ENCODE measurements at places on chromosomes 7 and 10. TPM values are rescaled to one million over a fixed set of nuclear protein-coding genes. Genes with fewer than 3 reads are reported as not detected.

GRCh38 chr7:101869901-101870290 lies 52.5 kb downstream of the CUX1 start:
- H3K36me3 ChIP-seq: no peaks in the 10 kb centered on the region
- H3K4me3 ChIP-seq: no peak overlapping the region
- H3K27ac ChIP-seq: no peak overlapping the region
- no peaks in the 10 kb centered on the region for H3K27me3 ChIP-seq

DNA sequence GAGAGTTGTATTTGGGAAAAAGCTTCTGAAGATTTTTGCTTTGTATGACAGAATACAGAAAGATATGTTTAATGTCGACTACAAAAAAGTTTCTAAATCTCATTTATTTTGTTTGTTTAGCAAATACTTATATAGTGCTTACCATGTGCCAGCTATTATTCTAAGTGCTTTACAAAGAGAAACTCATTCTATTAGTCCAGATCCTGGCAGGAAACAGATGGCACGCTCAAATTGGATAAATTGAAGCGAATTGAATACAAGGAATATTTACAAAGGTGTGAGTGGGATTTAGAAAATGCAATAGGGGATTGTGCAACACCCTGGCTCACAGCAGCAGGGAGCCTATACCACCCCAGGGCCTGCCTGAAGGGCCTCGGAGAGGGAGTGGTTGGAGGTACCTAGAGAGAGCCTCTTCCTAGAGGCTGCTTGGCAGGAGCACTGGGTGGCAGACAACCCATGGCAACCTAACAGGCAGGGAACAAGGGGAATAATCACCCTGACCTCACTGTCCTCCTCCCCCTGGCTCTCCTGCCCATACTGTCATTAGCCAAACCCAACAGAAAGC lies 27.6 kb upstream of the FAM204A start:
- no peaks in the 10 kb centered on the region for H3K36me3 ChIP-seq
- H3K27me3 ChIP-seq: no peaks in the 10 kb centered on the region
- no peak overlapping the region for H3K4me3 ChIP-seq
- DNase-seq: no peak

DNA sequence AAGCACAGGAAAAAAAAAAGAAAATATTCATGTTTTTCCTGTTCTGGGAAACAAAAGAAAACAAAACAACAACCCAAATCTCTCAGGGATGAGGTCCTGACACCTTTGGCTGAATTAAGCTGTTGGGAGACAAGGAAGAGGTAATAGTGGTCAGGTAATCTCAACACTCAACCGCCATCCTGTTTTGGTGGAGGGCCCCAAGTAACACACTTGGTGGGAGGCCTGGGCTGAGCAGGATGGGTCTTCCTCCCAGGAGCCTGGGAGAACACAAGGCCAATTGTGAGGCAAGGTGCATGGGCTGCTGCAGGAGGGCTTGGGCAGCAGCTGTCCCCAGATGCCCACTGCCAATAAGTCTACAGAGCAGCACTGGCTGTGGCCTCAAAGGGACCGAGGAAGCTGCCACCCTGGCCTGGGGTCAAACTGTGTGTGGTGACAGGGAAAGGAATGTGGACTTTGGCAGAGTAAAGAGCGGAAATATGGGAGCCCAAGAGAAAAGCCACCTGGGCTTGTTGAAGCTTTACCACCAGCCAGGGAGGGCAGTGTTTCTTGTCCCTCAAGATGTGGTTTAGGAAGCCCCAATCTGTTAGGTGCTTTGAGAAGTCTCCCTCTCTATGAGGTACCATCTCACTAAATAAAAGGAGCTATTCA lies 93.5 kb upstream of the SLC25A13 start:
- H3K4me3 ChIP-seq: no peak overlapping the region
- no peak for DNase-seq
- no peaks in the 10 kb centered on the region for H3K27me3 ChIP-seq
- no peaks in the 10 kb centered on the region for H3K36me3 ChIP-seq

GRCh38 chr10:3427347-3427746 lies 254.8 kb upstream of the PITRM1 start:
- H3K36me3 ChIP-seq: no peaks in the 10 kb centered on the region
- no peak for DNase-seq
- no peaks in the 10 kb centered on the region for H3K27me3 ChIP-seq
- H3K27ac ChIP-seq: peak overlapping the region; percentile 63
- no peak overlapping the region for H3K4me3 ChIP-seq
- H3K4me1 ChIP-seq: peaks cover 60% of the 10 kb centered on the region

GRCh38 chr7:94313926-94314325 lies 80.8 kb upstream of the COL1A2 start:
- no peak for DNase-seq
- no peaks in the 10 kb centered on the region for H3K36me3 ChIP-seq
- H3K4me3 ChIP-seq: no peak overlapping the region
- peaks cover 21% of the 10 kb centered on the region for H3K4me1 ChIP-seq

GRCh38 chr10:28365840-28366239 lies 63.0 kb upstream of the MPP7 start:
- no peak overlapping the region for H3K4me3 ChIP-seq
- DNase-seq: no peak
- no peaks in the 10 kb centered on the region for H3K27me3 ChIP-seq
- H3K27ac ChIP-seq: no peak overlapping the region
- H3K36me3 ChIP-seq: no peaks in the 10 kb centered on the region

DNA sequence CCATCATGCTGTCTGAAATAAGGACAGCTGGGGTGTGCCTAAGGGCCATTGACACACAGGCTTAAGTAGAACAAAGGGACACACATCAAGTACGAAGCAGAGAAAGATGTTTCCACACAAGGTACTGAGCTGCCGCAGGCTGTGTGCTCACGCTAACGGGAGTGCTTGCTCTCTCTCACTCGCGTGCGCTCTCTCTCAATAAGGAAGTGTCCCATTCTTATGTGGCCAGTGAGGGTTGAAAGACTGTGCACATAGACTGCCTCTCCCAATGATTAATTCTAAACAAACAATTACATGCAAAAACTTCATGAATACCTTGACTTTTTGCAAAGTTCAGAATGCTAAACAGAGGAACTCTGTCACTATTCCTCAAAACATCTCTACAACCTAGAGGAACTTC lies 29.9 kb downstream of the DCLRE1C start:
- DNase-seq: no peak

GRCh38 chr7:2129323-2130095 lies 103.2 kb downstream of the MAD1L1 start:
- peaks cover 7% of the 10 kb centered on the region for H3K4me1 ChIP-seq
- peaks cover 21% of the 10 kb centered on the region for H3K36me3 ChIP-seq
- H3K27ac ChIP-seq: no peak overlapping the region
- H3K4me3 ChIP-seq: no peak overlapping the region
- no peaks in the 10 kb centered on the region for H3K27me3 ChIP-seq
- no peak for DNase-seq

The HOXA11 gene
- total RNA-seq: not detected

The LRRD1 gene
- not detected for total RNA-seq

The MRLN gene
- not detected for total RNA-seq

The CALD1 gene
- 3,138 TPM for total RNA-seq

The OR2AE1 gene
- total RNA-seq: 0.65 TPM

The GBX1 gene
- total RNA-seq: not detected

The DNAAF5 gene
- 21.2 TPM for total RNA-seq

The DENND2A gene
- total RNA-seq: 67.3 TPM

The SPDYE5 gene
- total RNA-seq: not detected

The GIMAP4 gene
- 18.3 TPM for total RNA-seq
